Lung microvascular endothelial cell (primary cell): ENCODE measurements at places on chromosomes 12 and 14.
A peak's percentile ranks its signal among the peaks of the same experiment; 100 is the strongest.

DNA sequence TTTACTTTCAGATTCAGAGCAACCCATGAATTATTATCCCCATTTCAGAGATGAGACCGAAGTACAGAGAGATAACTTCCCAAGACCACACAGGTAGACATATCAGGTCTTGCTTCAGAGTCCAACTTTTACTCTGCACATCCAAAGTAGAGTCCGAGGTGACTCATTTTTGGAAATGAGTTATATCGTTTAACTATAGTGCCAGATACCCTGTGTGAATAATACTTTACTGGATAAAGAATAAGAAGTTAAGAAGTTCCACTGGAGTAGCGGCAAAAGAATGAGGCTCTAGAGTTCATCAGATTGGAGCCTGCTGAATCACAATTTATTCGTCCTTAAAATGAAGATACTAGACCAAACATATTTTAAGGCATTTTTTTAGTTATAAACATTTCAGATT is 124.7 kb downstream of the EPS8 start:
- no peak for DNase-seq

GRCh38 chr14:49860988-49861698 is 8.6 kb upstream of the NEMF start:
- DNase-seq, result no peak

- no peak for DNase-seq
Measured at GRCh38 chr12:30696486-30696885, 817 bp upstream of the IPO8 start.

DNA sequence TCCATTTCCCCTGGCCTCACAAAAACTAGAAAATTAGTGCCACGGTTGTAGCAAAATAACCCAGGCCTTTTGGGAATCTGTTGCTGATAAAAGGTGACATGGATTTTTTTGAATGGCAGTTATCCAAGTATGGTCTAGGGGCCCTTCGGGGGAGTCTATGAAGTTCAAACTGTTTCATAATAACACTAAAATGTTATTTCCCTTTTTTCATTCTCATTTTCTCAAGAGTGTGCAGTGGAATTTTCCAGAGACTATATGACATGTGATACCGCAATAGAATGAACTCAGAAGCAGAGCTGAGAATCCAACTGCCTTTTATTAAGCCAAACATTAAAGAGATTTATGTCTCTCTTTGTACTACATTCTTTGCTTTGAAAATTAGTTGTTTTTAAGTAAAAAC is 26.9 kb downstream of the GSTZ1 start:
- DNase-seq, result no peak

DNA sequence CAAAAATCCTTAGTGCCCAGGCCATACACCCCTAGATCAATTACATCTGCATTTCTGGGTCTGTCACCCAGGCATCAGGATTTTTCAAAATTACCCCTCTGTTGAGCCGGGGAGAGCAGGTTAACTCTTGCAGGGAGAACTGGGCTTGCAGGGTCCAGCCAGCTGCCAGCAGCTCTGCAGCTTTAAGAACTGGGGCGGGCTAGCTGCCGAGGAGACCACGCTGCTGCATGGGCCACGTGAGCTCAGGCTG is at the start of gene DGLUCY:
Gene DGLUCY (plus strand): TSS at position 245 of the 250 bp plus-strand sequence. CDS start 46,222 bp downstream, outside the sequence.
- DNase-seq, result peak; percentile 89

DNA sequence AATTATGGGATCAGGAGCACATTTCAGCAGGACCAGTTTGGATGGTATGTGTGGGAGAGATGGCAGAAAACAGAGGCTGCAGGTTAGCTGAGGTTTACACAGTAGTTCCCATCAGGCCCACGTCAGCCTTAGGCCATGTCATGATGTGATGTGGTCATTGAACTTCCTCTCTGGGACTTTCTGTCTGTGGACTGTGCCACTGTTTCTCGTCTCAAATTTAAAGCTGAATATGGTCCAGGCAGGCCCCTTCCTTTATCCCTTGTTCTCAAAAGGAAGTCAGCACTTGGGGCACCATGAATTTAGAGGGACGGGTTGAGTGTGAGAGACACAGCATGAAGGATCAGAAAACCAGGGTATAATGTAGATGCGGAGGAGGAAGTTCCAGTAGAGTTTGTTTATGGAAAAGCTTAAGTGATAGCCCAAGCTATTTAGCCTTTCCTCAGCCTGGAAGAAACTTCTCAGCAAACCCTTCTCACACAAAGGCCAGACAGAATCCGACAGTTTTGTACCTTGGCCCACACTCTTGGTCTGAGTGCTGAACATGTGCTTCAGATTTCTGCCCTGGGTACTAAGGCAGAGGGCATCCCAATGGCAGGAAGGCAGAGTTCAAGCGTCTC is 3.6 kb upstream of the IGFBP6 start:
- no peak for DNase-seq

- no peak for DNase-seq
Measured at GRCh38 chr14:55052269-55052930, 953 bp downstream of the MAPK1IP1L start.
